ENCODE measurements at places on chromosomes 6 and 20.

DNA sequence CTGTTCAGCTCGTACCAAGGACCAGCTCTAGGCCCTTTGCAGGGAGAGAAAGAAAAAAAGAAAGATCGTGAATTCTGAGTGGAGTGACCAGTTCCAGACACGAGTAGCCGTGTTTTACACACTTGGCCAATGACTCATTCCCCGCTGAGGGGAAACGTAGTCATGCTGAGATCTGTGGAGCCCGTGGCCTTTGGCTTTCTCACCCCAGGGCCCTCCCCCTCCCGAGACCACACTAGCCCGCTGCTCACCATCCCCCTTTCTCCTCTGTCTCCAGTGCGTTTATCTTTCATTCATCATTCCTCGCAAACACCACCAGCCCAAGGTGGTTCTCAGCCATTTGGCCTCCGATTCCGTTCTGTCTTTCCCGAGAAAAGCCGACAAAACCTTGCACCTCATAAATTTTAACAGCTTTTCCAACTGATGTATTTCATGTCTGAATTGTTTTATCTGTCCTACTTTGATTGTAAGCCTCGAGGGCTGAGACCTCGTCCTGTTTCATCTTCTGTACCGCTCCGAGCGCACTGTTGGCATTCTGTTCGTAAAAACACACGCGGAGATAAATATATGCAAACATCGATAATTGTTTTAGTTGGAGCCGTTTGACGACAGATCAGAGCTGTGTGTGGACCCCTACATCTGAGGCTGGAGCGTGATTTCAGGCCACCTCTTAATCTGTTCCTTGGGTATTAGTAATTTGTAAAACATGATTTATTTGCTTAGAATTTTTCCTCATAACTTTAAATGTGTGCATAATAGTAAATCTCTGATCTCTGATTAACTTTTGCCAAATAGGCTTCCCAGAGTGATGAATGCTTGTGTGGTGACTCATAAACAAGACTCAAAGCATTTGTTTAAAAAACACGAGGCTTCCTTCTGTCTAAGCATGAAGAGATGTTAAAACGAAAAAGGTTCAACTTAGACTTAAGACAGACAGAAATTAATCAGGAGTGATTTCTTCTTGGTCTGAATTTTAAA lies 336.6 kb downstream of the CDH4 start:
- no peak for DNase-seq

DNA sequence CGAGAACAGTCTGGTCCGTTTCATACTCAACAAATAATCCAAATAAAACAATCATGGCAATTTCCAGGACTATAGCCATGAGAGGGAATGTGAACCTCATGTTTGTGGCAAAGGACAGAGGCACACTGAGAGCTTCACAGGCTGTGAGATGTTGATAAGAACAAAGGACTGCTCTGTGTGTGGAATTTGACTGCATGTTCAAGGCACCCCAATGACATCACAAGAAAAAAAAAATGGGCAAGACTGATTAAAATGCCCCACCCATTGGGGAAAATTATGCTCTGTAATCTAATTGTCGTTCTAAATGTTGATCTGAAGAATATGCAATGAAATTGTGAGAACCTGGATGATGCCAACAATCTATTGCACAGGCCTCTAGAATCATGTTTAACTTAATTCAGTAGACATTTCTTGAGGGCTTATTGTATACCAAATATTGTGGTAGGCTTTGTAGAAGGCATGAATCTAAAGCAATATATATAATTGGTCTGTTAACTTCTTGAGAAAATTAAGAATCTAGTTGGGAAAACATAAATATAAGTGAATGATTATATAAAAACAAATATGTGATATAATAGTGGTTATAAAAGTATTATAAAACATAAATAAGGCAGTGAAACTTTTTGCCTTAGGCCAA lies at the start of gene RHAG:
RHAG (minus strand) TSS at position 127 of the 637 bp plus-strand sequence; CDS start at position 100, 27 bp downstream.
- no peak for DNase-seq

GRCh38 chr6:47714802-47715201 lies 16.4 kb downstream of the ADGRF4 start:
- DNase-seq, result no peak

DNA sequence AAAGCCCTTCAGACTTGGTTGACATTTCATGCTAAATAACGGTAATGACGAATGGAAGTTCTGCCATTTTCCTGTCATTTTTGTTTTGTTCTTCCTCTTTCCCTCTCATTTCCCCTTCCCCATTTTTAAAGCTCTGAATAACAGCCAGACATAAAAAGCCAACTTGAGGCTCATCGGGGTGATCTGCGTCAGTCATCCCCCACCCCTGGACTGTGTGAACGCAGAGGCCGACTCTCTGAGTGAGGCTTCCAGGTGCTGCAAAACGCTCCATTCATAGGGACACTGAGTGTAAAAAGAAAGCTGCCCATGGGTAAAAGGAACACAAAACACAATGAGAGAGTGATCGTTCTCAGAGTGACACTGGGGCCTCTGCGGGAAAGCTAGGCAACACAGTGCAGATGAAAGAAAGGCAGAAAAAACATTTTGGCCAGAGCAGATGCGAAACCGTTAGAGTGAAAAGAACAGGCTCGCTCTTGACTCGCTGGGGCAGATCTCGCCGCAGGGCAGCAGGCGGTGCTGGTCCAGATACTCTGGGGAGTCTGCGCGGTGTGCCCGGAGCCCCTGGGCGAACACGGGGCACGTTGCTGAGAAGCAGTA lies 684.8 kb downstream of the QKI start:
- DNase-seq, result no peak

DNA sequence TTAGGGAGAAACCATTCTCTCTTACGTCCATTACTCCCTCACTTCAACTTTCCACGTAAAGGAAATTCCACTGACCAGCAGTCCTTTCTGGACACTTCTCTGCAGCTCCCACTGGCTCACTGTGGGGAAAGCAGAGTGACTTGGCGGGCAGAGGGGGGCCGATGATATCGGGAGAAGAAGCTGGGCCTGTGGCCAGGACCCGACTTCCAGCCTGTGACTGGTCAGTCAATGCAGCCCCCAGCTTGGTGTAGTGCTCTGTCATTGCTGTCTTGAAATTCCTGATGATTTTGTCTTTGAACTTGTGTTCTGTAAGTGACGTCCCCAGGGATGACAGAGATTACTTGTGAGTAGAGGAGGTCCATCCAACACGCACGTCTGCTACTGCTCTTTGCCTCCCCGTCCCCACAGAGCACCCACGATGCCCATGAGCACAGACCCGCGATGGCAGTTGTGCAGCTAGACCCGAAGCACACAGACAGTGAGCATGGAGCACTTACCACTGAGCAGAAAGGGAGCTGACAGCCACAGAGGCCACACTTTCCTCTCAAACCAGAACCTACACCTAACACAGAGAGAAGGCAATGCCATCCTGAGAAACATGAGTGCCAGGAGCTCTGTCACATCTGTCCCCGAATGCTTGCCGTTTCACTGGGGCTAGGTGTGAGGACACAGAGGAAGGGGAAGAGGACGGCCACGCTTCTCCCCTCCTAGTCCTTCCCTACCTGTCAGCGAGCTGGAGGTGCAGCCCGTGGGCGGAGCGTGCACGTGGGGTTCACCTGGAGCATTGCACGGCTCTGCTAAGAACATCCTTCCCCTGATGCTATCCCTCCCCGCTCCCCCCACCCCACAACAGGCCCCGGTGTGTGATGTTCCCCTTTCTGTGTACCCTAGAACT lies 25.7 kb downstream of the DACT2 start:
- DNase-seq, result no peak

GRCh38 chr6:152380993-152381898 lies 255.9 kb downstream of the SYNE1 start:
- no peak for DNase-seq

DNA sequence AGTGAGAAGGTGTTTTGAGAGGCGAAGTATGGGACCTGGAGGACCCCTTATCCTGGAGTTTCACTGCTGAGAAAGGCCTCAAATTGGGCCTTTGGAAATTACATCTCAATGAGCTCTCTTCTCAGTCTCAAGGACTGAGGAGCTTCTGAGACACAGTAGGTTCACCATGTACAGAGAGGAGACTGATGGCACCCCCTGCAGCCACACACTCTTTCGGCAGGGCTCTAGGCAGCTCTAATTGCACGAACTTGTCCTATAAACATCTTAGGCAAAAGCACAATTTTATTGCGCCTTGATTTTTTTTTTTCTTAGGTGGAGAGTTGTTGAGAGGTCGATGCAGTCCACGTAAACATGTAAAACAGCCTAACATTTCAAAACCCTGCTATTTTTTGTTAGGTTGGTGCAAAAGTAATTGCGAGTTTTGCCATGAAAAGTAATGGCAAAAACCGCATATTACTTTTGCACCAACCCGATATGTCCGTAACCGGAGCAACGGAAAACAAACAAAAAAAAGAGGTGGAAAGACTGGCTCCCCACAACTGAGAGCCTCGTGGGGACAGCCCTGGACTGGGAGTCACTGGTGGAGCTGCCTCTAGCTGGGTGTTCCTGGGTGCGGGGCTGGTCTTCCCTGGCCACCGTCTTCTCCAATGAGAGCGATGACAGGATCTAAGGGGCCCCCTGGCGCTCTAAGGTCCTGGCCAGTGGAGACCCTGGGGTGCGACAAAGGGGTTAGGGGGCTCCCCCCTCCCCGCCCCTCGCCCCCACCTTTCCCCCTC lies 84.0 kb upstream of the EYA2 start:
- DNase-seq, result no peak

- no peak for DNase-seq
Measured at GRCh38 chr6:124873066-124873410, 89.2 kb upstream of the RNF217 start.

DNA sequence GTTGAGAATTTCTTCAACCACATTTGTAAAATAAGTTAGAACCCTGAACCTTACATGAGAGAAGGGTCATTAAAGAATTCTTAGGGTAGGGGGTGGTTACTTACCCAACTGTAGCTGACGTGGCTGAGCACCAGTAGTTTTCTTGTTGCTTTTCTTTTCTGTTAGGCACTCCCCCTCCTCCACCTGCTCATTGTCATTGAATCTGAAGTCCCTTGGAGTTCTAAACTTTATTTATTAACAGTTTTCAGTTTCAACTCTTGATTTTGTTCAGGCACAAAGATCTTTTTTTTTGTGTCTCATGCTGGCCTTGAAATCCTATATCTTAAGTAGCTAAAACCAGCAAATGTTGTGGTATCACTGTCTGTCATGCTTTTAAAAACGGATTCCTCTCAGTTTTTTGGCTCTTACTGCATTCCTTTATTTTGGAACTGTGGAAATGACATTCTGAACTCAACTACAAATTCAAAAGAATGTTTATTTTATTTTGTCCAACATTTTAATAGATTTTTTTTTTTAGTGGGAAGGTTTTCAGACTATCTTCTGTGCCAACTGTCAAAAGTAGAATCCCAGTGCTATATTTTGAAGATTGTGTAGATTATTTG lies 465.2 kb downstream of the PHF3 start:
- DNase-seq, result no peak

GRCh38 chr6:394641-395289 lies 3.2 kb downstream of the IRF4 start:
- DNase-seq, result no peak

- no peak for DNase-seq
Measured at GRCh38 chr20:16608277-16608650, 35.0 kb upstream of the KIF16B start.

GRCh38 chr6:131754088-131754487 lies 43.3 kb upstream of the CTAGE9 start:
- no peak for DNase-seq

DNA sequence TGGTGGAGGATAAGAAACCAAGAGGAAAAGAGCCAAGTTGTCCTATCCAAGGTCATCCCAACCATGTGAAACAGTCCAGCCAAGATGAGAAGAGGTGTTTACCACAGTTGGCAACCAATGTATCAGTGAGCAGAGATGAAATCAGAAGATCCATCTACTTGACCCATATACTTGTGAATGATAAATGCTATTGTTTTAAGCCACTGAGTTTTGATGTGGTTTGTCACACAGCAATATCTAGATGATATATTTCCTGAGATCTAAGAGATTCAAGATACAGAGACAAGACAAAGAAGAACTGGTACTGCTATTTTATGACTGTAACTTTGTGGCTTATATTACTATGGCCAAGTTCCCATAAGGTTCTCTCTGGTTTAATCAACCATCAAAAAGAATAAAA lies 721.2 kb downstream of the MAFB start:
- no peak for DNase-seq

DNA sequence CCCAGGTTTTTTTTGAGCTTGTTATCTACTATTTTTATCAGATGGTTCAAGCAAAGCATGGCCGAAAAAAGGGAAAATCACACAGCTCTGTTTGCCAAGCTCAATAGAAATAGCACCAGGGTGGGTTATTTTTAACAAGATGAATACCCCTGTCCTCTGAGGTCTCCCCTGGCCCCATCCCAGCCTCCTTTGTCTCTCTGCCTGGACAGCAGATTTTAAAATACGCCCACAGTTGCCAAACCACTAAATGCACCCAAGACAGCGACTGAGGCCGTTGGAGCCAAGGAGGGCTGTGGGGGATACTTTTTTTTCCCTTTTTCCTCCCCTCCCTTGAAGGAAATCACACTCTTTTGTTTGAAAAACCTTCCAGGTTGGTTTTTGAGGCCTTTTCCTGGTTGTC lies 106.6 kb downstream of the VEGFA start:
- DNase-seq, result no peak

DNA sequence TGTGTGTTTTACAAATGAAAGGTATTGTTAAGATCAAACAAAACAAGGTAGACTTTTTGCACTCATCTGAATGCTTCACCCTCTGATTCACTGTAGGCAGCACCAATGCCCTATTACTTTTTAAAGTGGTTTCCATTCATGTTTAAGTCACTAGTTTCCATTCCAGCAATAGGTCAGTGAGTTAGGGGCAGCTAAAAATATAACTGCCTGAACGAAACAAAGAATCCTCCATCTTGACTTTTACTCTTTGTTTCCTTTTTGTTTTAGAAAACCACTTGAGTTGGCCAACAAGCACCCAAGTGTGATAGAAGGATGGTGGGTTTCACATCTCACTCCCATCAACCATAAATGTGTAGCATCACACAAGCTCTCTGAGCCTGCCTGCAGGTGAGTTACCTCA lies 25.5 kb downstream of the CLIC5 start:
- no peak for DNase-seq

GRCh38 chr20:2918096-2919049 lies 45.1 kb downstream of the PTPRA start:
- DNase-seq, result no peak

GRCh38 chr20:6121504-6121903 lies 1.3 kb downstream of the FERMT1 start:
- no peak for DNase-seq

GRCh38 chr20:14117768-14118167 lies 122.5 kb downstream of the MACROD2 start:
- no peak for DNase-seq

GRCh38 chr6:48775157-48775556 lies 664.2 kb upstream of the PTCHD4 start:
- no peak for DNase-seq

Measured in stimulated activated CD8-positive, alpha-beta memory T cell treated with anti-CD3 and anti-CD28 coated beads, Interleukin-4, amount 100 ng/mL, for 4 hours (primary cell).